ENCODE measurements at places on chromosomes 4 and X. TPM values are rescaled to one million over a fixed set of nuclear protein-coding genes. Genes with fewer than 3 reads are reported as not detected.
A peak's percentile ranks its signal among the peaks of the same experiment; 100 is the strongest.

- no peak for DNase-seq
Measured at GRCh38 chr4:94721310-94721709, 36.4 kb upstream of the BMPR1B start.

- DNase-seq: no peak
Measured at GRCh38 chrX:70254063-70254400, 6.0 kb downstream of the P2RY4 start.

GRCh38 chr4:73194064-73194463 lies 64.5 kb downstream of the ANKRD17 start:
- DNase-seq: no peak

DNA sequence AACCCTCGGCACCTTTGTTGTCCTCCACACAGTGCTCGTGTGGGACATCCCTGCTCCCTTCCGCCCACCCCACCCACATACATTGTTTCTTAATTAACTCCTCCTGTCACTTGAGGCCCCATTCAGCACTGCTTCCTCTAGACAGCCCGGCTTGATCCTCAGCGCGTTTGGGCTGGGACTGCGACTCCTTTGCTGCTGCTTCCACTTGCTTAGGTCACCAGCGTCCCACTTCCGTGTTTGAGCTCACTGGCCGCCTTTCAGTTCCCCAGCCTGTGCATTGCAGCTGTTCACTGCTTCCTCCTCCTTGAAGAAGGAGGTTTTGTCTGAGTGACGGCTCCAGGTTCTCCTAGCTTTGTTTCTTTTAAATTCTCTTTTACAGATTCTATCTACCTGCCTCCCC lies 16.1 kb downstream of the RNF4 start:
- no peak for DNase-seq

GRCh38 chr4:118059397-118059796 lies 25.1 kb downstream of the NDST3 start:
- DNase-seq: no peak

DNA sequence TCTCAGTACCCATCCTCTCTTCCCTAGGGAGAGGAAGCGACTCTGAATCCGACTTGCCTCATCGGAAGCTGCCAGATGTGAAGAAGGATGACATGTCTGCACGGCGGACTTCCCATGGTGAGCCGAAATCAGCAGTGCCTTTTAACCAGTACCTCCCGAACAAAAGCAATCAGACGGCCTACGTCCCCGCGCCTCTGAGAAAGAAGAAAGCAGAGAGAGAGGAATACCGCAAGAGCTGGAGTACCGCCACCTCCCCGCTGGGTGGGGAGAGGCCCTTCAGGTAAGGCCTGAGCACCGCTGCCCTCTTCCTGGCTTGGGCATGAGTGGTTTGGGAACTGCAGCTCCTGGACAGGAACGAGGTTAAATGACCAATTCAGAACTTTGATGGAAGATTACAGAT lies 81.2 kb downstream of the LIMCH1 start:
- DNase-seq: no peak

DNA sequence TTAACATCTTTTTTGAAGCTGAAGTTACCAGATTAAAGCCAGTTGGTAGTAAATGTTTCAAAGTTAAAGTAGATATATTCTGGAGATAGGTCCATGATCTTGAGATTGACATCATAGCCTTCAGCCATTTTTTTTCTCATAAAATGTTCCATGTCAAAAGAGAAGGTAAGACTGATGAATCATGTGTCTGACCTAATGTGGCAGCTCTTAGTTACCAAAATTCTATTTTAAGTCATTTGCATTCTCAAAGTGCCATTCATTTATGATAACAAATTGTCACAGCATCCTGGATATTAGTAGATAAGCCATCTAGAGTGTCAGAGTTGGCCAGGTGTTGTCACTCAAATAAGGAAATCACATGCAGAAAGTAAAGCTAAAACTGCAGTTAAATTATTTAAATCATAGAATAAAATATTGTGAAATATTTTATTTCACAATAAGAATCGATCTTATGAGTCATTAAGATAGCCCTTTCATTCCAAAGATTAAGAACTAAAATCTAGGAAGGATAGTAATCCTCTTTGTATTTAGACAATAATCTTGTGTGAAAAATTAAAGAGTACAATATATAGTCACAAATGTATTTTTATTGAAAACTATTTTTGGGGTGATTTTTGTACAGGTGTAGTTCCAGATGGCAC lies 65.7 kb upstream of the ADAD1 start:
- DNase-seq: no peak

DNA sequence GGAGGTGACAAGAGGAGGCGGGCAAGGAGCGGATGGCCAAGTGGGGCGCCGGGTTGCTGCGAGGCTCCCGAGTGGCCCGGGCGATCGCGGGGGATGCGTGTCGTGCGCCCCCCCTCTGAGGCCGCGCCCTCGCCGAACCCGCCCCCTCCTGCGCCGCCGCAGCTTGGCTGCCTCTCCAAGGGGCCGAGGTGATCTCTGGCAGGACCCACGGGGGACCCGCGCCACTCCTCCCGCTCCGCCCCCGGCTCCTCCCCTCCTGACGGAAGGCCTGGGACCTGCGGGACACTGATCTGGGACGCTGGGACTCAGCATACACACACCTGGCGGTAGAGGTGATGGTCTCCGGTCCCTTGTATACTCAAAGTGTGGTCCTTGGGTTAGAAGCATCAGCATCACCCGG lies 21.9 kb upstream of the FAM47C start:
- no peak for DNase-seq

DNA sequence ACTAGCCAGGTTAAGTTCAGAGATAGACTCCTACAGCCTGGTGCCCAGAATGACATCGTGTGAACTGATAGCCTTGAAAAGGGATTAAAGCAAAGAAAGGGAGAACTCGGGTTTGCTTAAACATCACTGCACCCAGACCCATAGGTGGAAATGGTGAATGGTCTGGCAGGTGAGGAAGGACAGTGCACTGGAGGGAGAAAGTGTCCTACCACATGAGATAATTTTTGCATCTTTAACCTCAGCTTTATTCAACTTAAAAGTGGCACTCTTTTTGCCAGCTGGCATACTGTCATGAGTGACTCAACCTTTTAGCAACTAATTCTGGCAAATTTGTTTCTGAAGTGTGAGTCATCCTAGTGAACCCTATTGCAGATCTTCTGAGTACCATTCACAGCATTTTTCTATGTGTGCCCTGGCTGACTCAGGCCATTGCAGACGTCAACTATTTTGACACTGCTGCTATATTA lies 53.0 kb upstream of the DAPP1 start:
- peak; percentile 67 for DNase-seq

DNA sequence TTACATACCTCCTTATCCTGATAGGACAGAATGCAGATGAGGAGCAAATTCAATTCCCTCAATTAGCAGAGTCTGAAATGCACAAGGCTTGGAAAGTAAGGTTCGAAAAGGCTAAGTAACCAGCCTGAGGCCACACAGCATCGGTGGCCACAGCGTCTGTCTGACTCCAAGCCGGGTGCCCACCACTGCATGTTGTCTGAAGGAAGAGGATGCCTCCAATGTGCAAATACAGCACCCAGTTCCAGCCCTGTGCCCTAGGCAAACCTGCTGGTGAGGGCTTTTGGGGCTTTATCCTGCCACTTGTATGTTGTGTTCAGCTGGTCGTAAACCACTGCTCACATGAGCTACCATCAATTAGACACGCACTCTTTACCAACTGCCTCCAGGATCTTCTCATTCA lies 48.6 kb upstream of the PPP2R2C start:
- DNase-seq: no peak

The GASK1B gene
- 4.1 TPM for total RNA-seq

The PHF8 gene
- 4.0 TPM for total RNA-seq

The CXCL10 gene
- total RNA-seq: 0.40 TPM

The KLHL4 gene
- total RNA-seq: 1.4 TPM

The KCND1 gene
- total RNA-seq: not detected

The FMR1NB gene
- total RNA-seq: not detected

Data from MG63 (cell line).